ENCODE measurements at places on chromosomes 6 and 20.

DNA sequence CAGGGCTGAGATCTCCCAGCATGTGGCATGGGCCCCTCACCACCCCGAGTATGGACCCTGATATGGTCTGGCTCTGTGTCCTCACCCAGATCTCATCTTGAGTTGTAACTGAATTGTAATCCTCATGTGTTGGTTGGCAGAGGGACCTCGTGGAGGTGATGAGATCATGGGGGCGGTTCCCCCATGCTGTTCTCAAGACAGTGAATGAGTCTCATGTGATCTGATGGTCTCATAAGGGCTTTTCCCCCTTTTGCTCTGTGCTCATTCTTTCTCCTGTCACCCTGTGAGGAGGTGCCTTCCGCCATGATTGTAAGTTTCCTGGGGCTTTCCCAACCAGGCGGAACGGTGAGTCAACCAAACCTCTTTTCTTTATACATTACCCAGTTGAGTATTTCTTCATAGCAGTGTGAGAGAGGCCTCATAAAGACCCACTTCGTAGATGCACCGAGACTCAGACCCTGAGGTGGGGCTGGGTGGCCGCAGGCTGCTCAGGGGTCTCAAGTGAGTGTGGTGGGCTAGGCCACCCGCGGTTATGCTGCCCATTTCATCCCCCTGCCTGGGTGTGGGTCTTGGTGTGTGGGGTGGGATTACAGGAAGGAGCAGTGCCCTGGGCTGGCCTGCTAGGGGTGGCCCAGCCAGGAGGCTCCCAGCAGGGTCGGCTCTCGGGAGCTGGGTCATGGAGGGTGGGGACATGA, 26.2 kb upstream of the GATA5 start:
- peak; percentile 74 for DNase-seq

- DNase-seq: no peak
These were observed 2.6 kb downstream of the CD164 start for GRCh38 chr6:109379711-109380110.

DNA sequence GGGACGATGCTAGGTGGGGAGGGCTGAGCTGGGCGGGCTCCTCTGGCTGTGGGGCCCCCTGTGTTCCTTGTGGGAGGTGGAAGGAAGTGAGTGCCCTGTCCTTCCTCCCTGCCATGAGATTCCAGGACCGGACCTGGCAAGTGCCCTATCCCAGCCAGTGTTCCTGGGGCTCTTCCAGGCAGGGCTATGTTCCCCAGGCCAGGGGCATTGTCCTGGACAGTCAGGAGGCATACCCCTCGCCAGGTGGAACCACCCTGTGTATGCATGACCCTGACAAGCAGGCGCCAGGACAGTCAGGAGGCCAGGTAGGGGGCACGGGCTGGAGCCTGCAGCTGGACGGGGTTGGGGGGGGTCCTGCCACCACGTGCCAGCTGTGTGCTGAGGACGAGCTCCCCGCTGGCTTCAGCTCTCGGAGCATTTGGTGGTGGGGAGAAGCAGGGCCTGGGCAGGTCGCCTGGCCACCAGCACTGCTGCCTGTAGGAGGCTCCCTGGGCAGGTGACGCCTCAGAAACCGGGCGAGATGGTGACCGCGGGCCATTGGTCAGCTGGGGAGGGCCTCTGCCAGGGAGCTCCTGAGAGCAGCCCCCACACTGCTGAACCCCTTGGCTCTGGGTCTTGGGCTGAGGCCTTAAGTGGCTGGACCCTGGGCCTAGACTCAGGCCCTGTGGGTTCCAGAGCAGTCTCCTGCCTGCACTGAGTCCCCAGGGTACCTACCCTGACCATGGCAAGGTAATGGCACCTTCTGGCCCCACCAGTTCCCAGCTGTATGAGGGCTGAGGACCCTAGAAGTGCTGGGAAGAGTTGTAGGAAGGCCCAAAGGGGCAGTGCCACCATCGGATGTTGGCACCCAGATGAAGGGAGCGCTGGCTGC, 694 bp downstream of the SLC17A9 start:
- DNase-seq: no peak

DNA sequence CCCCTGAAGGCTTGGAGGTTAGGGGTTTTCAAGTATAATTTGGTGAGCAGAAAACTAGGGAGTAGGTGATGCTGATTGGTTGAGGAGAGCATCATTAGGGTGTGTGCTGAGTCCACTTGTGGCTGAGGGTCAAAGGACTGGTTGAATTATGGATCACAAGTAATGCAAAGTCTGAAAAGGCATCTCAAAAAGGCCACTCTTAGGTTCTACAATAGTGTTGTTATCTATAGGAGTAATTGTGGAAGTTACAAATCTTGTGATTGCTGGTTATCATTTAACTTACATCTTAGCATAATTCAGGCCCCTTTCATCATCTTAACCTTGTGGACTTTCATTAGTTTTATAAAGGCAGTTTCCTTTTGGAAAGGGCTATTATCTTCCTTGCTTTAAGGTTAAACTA, 60.8 kb downstream of the UBR2 start:
- DNase-seq: no peak

- no peak for DNase-seq
These were observed 264.9 kb downstream of the TBC1D7 start for GRCh38 chr6:13063300-13063918.

GRCh38 chr6:13814176-13814937, at the start of gene MCUR1:
MCUR1 (minus strand) TSS chr6:13814557; CDS start chr6:13814429, 128 bp downstream.
- DNase-seq: peak; percentile 88

DNA sequence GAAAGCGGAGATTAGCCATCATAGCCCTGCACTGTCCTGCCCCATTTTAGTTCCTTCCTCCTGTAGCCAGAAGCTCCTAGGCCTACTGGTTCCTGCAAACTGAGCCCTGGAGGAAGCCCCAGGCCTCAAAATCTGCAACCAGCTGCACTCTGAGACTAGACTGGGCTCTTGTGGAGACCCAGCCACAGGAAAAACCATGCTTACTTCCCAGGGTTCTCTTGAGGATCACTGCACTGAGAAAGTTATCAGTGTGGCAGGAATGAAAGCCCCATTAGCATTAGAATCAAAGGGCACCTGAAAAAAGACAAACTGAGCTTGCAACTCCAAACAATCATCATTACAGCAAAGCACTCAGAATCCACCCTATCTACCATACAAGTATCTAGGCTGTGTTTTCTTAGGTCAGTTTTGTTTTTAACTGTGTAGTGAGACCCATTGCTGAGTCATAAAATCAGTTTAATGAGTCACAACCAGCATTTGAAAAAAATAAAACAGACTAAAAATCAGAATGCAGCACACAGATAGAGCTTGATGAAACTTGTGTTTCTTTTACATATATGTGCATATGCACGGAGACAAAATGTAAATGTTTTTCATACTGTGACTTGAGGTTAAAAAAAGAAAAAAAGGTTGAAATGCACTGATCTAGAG, 91.0 kb downstream of the UNC5CL start:
- no peak for DNase-seq

- DNase-seq: no peak
These were observed 32.7 kb upstream of the PSMF1 start for GRCh38 chr20:1085492-1086276.

- peak; percentile 57 for DNase-seq
These were observed 288.3 kb upstream of the ZNF337 start for GRCh38 chr20:25984933-25985332.

GRCh38 chr6:112214739-112215269, 39.6 kb downstream of the LAMA4 start:
- no peak for DNase-seq
